ENCODE measurements at places on chromosomes 4 and X.

GRCh38 chrX:14029039-14029424 is 660 bp downstream of the GEMIN8 start:
- no peak for DNase-seq

- DNase-seq = no peak
Measured at GRCh38 chr4:182877326-182877883, 39.8 kb downstream of the DCTD start.

- no peak for DNase-seq
Measured at GRCh38 chrX:11941571-11941970, 183.5 kb downstream of the MSL3 start.

- peak; percentile 40 for DNase-seq
Measured at GRCh38 chr4:183097231-183098018, 1.6 kb upstream of the WWC2 start.

DNA sequence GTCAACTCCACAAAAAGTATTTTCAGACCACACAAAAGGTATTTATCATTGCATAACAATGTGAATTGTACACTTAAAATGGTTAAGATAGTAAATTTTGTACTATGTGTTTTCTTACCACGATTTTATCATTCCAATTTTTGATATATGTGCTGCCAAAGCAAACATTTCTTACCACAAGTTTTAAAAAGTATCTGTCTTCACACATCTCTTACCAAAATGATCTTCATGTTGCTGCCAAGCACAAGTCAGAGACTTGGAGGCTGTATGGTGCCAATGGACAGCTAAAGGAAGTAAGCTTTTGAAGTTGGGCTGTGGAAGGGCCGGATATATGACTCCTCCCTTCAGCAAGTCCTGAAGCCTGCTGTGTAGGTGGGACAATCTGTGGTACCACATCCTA is 67.9 kb downstream of the TMLHE start:
- no peak for DNase-seq

- peak; percentile 57 for DNase-seq
Measured at GRCh38 chr4:39697740-39698423, at the start of gene UBE2K. Gene UBE2K, plus strand, starts transcription at chr4:39698136. Its CDS starts 192 bp downstream, at chr4:39698328.

GRCh38 chr4:675980-676870 is 1.9 kb downstream of the MYL5 start:
- DNase-seq = no peak
